Dorsolateral prefrontal cortex (tissue), 122 donors: ENCODE measurements at places on chromosomes 3 and 15. TPM values are rescaled to one million over a fixed set of nuclear protein-coding genes. Genes with fewer than 3 reads are reported as not detected.

Gene PIF1
- 3.0 TPM for total RNA-seq

Gene COLQ
- total RNA-seq = 10.4 TPM

Gene LXN
- 1.1 TPM for total RNA-seq

Gene MNS1
- total RNA-seq = 5.3 TPM

Gene EFHB
- total RNA-seq = 6.3 TPM

- no peak for DNase-seq
Measured at GRCh38 chr15:75832114-75832513, 11.1 kb upstream of the UBE2Q2 start.

- DNase-seq = no peak
Measured at GRCh38 chr3:195715583-195716266, 5.1 kb upstream of the MUC20 start.

GRCh38 chr15:100753503-100753902 lies 126.1 kb upstream of the ALDH1A3 start:
- DNase-seq = no peak

DNA sequence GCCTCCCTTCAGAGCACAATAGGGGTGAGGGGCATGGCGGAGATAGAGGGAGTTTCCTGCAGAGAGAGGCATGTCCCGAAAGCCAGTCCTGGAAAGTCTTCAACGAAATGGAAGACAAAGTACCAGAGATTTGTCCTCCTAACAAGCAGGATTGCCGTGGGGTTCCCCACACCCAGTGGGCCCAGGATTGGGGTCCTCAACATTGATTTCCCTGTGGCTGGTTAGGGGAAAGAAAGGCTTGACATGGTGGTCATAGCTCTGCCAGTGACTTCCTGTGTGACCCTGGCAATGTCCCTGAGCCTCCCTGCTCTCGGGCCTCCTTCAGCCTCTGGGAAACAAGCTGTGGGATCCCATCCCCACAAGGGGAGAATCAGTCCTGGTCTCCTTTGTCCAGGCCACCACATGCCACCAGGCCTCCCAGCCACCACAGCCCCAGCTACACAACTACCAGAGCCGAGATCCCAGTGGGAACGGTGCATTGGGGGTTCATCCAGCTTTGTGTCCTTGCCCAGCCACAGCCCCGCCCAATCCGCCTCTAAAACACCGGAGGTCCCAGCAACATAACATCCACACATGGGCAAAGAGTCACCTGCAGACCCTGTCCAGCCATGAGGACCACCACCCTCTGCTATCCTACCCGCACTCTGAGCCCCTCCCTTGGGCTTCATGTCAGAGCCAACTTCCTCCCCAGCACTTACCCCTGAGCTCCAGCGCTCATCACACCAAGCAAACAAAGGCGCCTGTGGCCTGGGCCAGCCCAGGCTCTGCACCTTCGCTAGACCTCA lies 63.0 kb downstream of the ADAMTS17 start:
- no peak for DNase-seq

DNA sequence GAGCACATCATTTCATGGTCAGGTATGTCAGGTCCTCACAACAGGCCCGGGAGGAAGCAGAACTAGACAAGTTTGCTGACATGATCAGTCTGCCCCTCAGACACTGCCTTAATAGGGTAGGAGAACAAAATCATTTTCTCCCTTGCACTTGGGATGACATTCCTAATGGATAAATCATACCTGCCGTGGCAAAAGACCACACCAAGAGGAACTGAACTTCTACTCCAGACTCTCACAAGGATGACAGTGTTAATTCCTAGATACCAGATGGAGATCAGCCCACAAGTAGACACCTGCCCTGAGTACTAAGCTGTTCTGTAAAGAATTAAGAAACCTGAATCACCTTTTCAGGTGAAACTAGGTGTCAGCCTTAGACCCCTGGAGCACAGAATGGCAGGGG lies 19.5 kb downstream of the SIAH2 start:
- DNase-seq = no peak

DNA sequence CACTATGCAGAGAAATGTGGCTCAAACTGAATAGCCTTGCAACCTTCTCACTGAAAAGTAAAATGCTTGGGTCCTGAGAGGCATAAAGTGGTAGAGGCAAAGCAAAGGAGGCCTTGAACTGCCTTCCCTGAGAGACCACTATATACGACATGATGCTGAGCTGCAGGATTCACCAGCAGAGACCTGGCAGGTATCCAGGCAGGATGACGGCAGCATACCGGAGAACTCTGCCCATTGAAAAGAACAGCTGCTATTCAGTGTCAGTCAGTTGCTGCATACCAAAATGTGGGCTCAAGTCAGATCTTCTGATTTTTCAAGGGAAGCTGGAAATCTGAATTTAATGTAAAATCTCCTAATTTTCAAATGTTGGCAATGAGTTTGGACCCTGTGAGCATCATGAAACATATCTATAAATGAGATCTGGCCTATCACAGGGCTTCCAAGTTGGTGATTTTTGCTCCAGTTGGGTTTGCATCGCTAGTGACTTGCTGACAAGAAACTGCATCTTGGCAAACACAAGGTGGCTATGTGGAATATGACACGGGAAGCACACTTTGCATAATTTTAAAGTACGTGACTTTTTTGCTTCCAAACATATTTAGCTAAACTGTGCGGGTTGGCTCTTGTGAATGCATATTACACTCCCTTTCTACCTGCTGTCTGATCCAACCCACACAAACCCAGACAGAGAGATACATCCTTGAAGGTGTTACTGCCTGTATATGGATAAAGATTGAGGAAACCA lies 529.0 kb downstream of the AGBL1 start:
- DNase-seq = no peak

GRCh38 chr15:60611592-60612346 lies 132.8 kb upstream of the ICE2 start:
- DNase-seq = no peak

DNA sequence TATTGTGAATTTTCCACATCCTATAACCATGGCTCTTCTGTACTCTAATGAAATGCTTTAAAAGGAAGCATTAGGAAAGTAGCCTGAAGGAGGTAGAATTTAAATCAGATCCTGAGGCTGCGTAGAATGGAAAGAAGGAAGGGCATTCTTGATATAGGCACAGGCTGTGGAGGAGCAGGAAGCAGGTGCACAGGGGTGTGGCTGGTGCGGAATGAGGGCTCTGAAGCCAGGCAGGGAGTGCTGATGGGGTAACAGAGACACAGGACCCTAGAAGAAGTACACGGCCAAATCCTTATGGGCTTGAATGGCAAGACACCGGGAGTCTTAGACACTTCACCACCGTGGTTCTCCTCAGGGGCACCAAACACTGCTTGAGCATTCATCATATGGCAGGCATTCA lies 97.0 kb downstream of the MYLK start:
- DNase-seq = no peak

GRCh38 chr3:122858373-122858772 lies 63.5 kb downstream of the SLC49A4 start:
- DNase-seq = no peak

DNA sequence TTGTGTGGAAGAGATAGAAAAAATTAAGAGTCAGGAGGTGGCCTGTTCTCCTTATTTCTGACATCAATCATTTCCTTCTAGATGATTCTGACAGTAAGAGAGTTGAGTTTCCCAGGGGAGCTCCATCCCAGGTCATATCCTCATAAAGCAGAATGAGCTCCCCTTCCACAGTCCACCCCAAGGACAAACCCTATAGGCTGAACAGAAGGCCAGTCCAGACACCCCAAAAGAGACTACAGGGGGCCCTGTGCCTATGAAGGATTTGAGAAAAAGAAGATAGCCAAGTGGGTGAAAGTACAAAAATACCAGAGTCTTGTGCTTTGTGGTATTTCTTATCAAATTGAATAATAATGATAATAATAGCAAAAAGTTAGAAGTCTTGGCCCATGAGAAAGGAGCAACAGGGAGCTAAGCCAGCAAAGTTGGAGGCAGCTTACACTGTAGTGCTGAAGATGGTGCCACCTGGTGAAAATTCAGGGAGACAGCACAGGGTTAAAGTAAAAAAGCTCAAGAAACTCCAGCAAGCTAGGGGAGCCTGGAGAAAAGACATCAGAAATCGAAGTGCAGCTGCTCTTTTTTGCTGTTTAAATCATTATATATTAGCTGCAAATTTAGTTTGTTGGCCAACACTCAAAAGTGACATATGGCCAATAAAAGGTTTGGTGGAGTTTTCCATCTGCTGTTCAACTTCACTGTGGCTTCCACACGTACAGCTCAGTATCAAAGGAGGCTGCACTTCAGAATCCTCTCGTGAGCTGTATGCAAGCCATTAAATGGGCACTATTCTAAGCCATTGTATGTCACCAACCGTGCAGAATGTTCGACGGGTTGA lies 35.8 kb upstream of the SLC24A5 start:
- DNase-seq = no peak

DNA sequence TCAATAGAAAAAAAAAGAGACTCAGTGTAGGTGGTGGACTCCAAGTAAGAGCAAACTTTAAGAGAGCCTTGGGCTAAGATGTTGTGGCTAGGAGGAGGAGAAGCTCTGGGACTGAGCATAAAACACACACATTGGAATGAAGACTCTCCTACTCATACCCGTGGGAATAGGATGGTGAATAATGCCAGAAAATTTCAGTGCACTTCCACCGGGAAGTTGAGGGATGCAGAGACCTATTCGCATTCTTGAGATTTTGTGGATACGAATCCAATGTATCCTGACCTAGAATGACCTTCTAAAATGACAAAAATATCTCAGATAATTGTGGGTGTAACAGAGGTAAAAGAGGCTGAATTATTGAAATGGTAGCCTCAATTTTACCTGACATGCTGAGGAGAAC lies 388.7 kb upstream of the SGO1 start:
- no peak for DNase-seq

DNA sequence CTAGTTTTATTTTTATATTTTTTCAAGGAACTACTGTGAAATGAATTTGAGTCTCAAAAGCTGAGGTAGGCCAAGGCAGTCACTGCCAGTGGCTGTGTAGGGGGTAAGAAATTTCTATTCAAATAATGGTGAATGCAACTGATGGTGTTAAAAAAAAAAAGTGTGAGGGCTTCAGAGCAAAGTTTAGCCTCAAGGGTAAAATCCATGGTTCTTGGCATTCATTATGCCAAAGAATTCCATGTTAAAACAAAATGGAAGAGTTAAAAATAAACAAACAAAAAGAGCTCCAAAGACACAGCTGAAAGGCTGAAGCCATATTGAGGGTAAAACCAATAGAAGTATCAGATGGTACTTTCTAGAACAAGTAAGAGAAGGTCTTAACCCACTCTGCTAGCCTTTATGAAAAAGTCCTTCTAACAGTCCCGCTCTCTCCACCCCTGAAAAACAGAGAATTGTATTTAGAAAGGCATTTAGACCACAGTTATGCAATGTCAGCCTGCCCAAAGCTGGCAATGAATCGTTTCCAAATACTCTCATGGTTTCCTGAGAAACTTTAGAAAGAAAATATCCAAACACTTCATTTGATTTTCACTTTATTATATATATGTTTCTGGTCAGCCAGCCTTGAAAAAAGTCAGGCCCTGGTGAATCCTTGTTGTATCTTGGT lies 158.4 kb upstream of the GMNC start:
- no peak for DNase-seq

GRCh38 chr3:13072239-13072599 lies 1.0 kb downstream of the IQSEC1 start:
- peak; percentile 59 for DNase-seq
